ENCODE measurements at places on chromosomes 5 and 9.

DNA sequence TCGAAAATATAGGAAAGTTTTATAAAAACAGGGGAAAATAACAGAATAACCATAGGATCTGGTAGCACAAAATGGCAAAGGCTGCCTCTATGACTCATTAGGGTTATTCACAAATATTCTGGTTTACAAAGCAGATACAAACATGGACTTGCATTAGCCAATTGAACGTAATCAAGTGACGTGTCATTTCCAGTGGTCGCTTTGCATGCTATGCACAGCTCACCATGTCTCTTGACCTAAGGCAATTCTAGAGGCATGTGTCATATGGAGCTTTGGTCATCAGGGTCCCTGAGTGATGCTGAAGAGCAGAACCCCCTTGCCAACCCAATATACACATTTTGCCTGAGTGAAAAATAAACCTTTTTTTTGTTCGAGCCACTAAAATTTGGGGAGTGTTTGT is 158.8 kb downstream of the TMEM161B start:
- no peak for DNase-seq

- no peak for DNase-seq
Measured at GRCh38 chr5:37721447-37721871, 118.4 kb downstream of the GDNF start.

DNA sequence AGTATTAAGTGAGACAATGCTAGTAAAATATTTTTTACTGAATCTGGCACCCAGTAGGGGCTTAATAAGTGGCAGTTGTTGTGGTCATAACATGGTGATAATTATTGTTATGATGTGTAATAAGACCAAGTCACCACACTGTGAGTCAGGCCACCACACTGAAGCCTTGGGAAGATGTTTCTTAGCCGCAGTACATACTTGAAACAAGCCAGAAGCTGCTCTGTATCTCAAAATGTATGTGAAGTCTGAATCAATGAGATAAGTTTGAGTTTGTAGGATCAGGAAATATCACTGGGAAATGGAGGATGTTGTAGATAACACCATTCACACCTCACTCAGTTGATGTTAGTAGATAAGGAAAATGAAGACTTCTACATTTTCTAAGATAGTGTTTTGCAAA is 51.3 kb upstream of the PTPN3 start:
- no peak for DNase-seq

DNA sequence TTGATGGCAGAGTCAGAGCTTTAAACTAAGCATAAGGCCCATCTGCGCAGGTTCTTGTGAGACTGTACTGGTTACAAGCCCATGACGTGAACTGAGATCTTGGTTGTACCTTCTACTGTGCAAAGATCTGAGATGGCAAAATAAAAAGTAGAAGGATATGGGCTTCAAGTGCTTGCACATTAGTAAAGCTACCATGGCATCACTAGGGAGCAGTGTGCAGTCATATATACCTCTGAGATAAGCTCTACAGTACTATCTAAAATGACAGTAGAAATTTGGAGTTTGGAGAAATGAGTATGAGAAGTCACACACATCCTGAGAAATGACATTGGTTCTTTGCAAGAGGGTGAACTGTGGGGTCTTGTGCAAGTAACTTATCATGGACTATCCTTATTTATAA is 408.2 kb upstream of the PRR16 start:
- no peak for DNase-seq

GRCh38 chr5:177124486-177124991 is 9.0 kb upstream of the NSD1 start:
- no peak for DNase-seq

GRCh38 chr5:91419571-91420537 is 36.7 kb upstream of the ARRDC3 start:
- peak; percentile 57 for DNase-seq

- DNase-seq = no peak
Measured at GRCh38 chr5:126103050-126103449, 320.2 kb upstream of the GRAMD2B start.

DNA sequence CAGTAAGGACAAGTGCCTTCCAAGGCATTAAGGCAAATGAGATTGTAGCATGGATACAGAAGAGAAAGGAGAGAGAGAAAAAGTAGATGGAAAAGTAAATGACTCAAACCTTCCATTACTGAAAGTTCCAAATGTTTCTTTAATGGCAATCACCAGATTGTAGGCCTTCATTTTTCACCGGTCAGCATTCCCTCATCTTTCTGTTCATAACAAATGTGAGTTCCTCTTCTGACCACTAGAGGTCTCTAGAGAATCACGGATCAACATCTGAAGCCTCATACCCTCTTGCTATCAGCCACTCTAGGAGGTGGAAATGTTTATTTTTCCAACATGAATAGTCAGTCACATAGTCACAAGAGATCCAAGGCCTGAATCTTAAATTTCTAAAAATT is 73.6 kb upstream of the RPS23 start:
- DNase-seq = no peak

DNA sequence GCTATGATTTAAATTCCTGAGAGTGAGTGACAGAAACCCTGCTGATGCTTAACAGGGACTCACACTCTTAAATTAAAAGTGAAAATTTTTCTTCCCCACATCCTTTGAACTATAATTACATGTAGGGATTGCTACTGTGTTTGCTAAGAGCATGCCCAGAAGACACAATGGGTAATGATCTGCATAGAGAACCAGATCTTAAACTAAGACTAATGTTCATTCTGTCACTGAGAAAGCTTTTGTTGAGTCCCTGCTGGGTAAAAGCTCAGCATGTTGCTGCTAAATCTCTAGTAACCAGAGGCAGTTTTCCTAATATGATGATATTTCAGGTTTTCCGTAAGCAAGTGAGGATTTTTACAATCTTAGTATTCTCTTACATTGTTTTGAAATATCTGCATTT is 424.8 kb upstream of the SMC2 start:
- no peak for DNase-seq

DNA sequence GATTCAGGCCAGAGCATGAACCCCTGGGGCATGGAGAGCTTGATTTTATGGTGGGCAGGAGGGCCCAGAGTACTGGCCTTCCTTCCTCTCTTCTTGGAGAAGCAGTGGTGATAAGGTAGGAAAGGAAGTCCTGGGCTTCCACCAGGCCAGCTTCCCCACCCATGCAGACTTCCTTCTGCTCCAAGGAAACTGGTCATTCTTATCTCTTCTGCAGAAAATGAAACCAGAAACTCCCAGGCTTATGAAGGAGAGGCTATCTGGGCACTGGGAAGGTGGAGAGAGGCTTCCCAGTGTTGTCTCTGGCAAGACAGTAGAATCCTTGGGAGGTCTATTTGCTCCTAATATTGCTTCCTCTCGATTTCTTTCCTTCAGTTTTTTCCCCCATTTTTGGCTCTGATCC is 110.5 kb upstream of the EQTN start:
- no peak for DNase-seq

- no peak for DNase-seq
Measured at GRCh38 chr5:160556846-160557245, 135.2 kb downstream of the PTTG1 start.

DNA sequence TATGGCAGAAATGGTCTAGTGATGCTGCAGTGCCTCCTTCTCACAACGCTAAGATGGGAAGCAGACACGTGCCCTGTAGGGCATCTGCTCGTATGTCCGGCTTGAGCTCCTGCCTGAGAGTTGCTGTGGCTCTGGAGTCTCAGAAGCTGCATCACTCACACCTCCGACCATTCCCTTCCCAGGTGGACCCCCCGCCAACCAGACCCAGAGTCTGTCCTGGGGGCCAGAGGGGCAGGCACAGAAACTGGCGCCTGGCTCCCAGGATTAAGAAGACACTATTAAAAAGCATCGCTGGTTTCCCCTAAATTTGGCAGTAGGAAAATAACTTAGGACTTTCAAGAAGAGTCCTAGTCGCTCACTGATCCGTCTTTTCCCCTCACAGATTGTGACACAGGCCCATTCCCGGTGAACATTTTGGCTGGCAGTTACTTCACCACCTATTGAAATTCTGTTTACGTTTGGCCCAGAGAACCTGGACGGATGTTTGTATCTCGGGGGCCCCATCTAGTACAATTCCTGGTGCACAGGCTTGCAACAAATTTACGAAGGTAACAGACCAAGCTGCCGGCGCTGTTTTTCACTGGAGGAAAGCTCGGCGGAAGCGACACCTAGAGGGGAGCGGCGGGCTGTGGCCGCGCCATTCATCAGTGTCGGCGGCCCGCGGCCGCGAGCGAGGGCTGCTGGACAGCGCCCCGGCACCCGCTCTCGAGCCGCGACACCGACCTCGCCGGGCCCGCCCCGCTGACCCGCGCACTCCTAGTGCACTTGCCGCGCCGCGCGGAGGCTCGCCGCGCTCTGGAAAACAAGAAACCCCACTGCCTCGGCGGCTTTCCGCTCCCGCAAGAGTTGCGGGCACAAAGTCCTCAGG is 1.6 kb downstream of the FSTL4 start:
- no peak for DNase-seq

DNA sequence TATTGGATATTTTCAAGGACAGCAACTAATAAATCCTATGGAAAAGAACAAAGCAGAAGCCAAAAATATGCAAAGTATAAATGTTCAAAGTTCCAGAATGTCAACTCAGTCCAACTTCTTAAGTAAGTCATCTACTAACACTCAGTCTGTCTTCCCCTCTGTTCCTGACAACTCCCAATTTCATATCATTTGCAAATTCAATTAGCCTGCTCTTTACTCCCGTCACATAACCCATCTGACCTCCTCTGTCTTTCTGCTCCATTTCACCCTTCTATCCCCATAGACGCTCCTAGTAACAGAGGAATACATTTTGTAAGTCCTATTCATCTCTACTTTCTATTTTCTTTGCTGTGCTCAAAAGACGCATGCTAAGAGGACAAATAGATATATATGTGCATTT is 659.8 kb upstream of the MEF2C start:
- no peak for DNase-seq

DNA sequence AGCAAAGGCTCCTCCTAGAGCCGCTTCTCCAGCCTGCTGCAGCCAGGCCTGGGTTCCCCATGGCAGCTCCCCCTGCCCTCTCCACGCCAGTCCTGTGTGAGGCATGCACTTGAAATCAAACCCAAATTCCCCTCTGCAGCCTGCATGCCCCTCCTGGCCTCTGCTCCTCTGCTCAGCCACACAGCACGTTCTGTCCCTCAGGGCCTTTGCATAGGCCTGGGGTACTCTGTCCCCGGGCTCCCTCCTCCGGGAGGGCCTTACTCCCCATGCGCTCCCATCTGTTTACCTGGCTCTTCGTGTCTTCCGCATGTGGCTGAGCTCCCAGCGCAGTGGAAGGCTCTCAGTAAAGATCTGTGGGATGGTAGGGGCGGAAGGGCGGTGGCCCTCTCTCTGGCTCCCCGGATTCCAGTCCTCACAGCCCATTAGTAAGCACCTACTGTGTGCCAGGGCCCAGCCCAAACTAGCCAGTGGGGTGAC is 203.5 kb upstream of the IER5L start:
- no peak for DNase-seq

- DNase-seq = no peak
Measured at GRCh38 chr9:69253057-69253456, 72.0 kb upstream of the ENTREP1 start.

- DNase-seq = no peak
Measured at GRCh38 chr9:119509291-119509905, 140.2 kb upstream of the BRINP1 start.

GRCh38 chr9:108521063-108521590 is 334.7 kb downstream of the ACTL7B start:
- DNase-seq = no peak

GRCh38 chr9:128094166-128094949 is 26.3 kb downstream of the SLC25A25 start:
- peak; percentile 84 for DNase-seq

GRCh38 chr5:109486200-109486804 is 76.5 kb upstream of the PJA2 start:
- DNase-seq = no peak

DNA sequence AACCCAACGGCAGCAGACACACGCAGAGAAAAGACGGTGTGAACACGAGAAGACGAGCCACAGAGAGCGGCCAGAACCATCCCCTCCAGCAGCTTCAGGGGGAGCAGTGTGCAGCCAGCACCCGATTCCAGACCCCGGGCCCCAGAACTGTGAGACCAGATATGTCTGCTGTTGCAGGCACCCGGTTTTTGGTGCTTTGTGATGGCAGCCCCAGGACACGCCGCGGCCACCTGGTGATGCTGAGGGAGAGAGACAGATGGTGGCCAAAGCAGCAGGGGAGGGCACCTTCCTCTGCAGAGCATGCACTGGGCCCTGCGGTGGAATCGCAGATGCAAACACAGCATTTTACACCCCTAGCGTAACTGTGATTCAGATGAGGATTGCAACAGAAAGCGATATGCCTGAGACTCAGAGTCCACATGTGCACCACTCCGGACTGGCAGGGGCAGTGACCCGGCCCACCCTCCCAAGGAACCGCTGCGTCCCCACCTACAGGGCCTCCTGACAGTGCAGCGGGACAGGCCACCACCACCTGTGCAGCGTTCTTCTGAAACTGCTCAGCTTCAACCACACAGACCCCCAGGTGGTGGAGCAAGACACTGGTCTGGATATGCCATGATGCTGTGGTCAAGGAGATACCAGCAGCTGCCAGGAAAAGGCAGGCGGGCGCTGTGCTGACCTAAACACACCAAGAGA is 24.0 kb downstream of the ZDHHC11B start:
- no peak for DNase-seq

- DNase-seq = no peak
Measured at GRCh38 chr5:151168602-151169344, 11.2 kb upstream of the ANXA6 start.

GRCh38 chr5:10235350-10235749 is 14.3 kb downstream of the ATPSCKMT start:
- DNase-seq = no peak

DNA sequence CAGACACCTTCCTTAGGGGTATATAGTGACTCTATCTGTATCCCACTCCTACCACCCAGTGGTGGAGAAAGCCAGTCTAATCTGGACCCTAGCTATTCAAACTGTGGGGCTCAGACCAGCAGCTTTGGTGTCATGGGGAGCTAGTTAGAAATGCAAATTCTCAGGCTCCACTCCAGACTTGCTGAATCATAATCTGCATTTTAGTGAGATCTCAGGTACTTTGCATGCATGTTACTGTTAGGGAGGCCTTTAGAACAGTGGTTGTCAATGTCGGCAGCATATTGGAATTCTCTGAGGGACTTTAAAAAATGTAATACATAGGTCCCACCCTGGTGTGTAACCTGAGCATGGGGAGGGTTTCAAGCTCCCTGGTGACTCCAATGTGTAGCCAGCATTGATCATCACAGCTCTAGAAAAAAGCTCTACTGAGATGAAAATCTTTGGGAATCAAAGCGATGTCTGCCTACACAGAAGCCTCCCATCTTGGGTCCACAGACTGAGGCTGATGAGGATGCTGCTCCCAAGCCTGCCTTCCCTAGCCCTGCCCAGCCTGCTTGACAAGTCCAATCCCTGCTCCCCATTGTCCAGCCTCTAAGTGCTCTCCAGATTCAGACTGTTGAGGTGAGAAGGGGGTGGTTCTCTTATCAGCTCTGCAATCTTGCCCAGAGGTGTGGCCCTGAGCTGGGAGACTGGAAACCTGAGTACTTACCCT is 11.9 kb upstream of the GM2A start:
- no peak for DNase-seq

- no peak for DNase-seq
Measured at GRCh38 chr9:103991698-103992097, 102.4 kb upstream of the SMC2 start.

DNA sequence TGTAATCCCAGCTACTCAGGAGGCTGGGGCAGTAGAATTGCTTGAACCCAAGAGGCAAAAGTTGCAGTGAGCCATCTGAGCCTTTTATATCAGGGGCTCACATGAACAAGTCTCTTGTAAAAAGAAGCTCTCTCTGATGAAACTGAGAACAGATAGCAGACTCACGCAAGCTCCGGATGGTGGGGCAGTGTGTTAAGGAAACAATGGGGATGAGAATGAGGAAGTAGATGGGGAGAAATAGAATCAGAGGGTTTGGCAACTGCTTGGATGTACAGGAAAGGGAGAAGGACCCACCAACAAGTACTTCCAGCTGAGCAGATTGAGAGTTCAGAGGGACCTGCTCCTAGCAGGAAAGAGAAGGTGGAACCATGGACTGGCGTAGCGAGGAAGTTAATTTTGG is 18.6 kb downstream of the TMEM252 start:
- DNase-seq = no peak
